Hematopoietic multipotent progenitor cell treated with erythropoietin and hydrocortisone succinate and interleukin-3 and kit ligand, for 17 days (in vitro differentiated cells): ENCODE measurements at places on chromosomes 7 and 10.

DNA sequence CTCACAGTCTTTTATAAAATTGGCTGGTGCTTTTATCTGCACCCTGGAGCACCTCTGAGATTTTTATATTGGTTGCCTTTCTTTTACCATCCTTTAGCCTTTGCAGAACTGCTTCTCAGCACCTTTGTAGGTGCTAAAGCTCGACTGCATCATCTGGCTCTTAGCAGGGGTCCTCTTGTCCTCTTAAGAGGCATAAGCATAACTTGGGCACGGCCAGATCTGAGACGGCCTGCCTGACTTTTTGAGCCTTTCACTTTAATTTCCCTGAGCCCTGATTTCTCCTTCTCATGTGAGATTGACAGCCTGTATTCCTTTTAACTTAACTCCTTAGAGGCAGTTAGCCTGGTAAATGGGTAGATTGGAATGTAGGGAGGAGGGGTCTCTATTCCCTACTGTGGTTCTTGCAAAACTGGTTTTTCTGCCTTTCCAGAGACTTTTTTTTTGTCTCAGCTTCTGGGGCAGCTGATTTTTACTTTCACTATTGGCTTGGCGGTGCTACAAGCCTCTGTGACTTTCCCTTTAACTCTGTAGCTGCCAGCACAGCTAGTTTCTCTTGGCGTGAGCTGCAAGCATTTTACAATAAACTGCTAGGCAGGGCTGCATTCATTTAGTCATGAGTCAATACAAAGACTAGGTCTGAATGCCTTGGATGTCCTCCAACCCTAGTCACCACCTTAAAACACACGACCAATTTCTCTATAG is 24.0 kb downstream of the ZPBP start:
- no peak for DNase-seq

GRCh38 chr10:92916433-92916832 is 68.1 kb downstream of the EXOC6 start:
- DNase-seq: no peak

- DNase-seq: no peak
These were observed 22.7 kb downstream of the OGDHL start for GRCh38 chr10:49739426-49739825.

- peak; percentile 88 for DNase-seq
These were observed 672 bp downstream of the LCOR start for GRCh38 chr10:96832721-96833219.

GRCh38 chr10:112461029-112461887 is 14.2 kb downstream of the VTI1A start:
- no peak for DNase-seq

DNA sequence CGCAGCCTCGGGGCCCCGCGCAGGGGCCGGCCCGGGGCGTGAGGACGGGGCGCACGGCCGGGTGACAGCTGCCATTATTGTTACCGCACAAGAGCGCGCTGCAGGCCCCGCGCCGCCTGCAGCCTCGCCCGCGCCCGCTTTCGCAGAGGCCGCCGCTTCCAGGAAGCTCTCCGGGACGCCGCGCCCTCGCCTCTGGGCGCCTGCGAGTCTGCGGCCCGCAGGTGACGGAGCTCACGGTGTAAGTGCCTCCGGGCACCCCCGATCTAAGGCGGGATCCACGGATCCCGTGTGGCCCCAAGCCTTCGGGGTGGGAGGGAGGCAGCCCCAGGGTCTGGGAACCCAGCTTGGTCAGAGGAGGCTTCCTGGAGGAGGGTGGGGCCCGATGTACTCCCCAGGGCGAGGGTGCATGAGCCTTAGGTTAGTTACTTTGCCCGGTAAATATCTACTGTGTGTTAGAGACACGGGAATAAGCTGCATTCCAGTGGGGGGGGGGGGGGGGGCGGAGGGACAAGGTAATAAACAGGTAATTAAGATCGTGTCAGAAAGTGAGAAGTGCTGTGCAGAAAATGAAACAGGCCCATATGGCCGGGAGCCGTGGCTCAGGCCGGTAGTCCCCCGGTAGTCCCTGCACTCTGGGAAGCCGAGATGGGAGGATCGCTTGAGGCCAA is 638 bp downstream of the IQCE start:
- no peak for DNase-seq
